ENCODE measurements at places on chromosomes 7 and 10.

GRCh38 chr10:33129141-33129995, 171.3 kb upstream of the ITGB1 start:
- no peak for DNase-seq

GRCh38 chr7:30175180-30175579, 40.4 kb downstream of the MTURN start:
- no peak for DNase-seq

DNA sequence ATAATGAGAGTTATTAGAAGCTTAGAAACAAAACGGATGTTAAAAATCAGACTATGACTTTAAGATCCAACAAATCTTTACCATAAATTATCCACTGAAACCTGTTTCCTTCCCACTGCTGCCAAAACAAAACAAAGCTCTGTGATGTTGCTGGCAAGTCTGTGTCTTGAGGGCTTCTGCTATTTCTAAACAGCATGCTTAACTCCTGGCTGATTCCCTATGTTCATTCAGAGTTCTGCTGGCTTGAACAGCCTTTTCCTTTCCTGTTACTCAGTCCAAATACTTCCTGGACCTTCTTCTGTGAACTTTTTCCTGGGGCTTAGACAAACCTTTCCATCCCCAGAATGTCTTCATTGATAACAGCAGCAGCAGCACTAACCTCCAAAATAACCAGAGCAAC, 448.1 kb downstream of the SORCS1 start:
- DNase-seq, result no peak

GRCh38 chr10:3579845-3580244, 205.2 kb downstream of the KLF6 start:
- DNase-seq, result no peak

DNA sequence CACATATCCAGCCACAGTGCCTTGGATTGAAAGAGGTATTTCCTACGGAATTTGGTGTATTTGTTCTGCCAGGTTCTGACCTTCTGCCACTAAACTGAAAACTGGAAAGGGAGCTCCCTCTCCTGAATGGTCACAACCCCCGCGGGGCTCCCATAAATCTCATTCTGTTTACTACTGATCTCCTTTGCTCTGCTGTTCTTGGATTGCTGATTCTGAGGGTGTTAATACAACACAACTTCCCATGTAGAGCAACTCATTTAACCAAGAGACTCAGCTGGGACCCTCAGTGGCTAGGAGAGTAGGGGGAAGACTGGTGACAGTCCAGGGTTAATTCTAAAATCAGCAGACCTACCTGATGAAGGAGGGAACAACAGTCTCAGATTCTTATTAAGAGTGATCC, 662.9 kb downstream of the INHBA start:
- DNase-seq, result no peak

GRCh38 chr7:112172870-112173567, 33.2 kb downstream of the DOCK4 start:
- DNase-seq, result no peak

- DNase-seq, result no peak
These were observed 26.8 kb upstream of the VAX1 start for GRCh38 chr10:117164592-117165537.

DNA sequence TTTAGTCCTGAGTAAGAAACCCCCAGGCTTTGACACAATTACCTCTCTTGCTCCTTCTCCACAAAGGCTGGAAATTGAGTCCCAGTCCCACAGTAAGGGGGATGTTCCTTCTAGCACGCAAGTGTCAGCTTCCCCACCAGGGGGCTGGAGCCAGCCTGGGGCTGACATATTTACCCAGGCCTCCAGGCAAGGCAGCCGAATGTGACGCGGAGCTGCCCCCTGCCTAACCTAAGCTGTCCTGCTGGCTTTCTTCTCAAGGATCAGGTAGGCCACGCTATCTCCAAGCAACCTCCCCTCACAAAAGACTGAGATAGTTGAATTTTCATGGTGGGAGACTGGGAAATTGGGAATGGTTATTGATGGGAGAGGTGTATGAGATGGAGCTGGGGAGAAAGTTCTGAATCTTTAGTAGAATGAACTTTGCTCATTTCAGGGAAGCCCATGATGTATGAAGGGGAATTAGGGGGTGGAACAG, 19.2 kb upstream of the BMPER start:
- DNase-seq, result no peak

DNA sequence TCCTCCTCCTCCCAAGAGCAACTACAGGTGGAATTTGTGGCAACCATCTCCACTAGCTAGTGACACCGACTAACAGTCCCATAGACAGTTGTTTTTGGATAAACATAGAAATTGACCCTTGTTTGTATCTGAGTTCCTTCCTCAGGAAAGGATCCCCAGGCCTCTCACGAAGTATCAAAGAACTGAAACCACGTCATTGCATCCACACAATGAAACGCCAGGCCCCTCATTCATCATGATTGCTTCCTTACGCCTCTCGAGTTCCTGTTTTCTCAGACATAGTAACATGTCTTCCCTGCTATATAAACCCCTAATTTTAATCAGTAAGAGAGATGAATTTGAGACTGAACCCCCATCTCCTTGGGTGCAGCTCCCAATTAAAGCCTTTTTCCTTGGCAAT, 18.1 kb downstream of the SLC35G1 start:
- DNase-seq, result no peak

GRCh38 chr7:115494529-115495147, 535.9 kb downstream of the TFEC start:
- no peak for DNase-seq

- no peak for DNase-seq
These were observed 143.5 kb upstream of the TRIM24 start for GRCh38 chr7:138316421-138317043.

- DNase-seq, result no peak
These were observed 444.3 kb downstream of the AUTS2 start for GRCh38 chr7:70042533-70042932.

GRCh38 chr10:90930070-90930837, 9.4 kb upstream of the ANKRD1 start:
- no peak for DNase-seq

DNA sequence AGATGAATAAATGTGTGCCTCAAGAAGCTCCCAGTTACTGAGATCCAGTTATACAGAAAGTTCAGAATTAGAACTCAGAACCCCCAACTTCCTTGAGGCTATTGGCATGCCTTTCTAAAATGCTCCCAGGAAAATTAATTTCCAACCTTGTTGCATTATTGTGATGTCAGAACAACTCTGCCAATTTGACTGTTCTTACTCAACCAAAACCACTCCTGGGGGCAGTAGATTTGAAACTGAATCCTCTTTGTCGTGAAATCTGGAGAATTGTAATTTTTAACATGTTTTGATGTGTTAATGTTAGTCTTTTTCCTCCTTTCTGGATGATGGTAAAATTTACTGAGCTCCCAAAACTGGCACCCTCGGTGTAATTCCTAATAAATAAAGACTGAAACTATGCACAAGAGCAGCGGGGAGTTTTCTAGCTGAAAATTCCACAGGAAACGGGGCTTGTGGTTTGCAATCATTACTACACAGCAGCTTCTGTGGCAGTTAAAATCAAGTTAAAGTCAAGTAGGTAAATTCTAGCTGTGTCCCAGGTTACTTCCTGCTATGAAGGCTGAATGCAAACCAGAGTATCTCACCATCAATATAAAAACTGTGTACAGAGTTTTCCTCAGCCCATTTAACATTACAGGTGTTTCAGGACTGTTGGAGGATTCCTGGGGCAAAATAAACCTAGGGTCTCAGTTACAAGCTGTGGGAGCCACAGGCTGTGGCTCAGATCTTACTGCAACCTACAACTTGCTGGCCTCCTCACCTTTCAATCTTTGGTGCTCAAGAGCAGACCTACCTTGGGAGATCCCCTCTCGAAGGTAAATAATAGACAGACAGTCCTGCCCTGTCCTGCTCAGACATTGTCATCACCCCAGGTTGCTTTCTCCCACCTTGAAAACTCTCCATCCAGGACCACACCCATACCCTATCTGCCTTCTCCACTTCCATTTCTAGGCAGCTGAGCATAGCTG, 156.3 kb upstream of the KMT2E start:
- DNase-seq, result no peak

DNA sequence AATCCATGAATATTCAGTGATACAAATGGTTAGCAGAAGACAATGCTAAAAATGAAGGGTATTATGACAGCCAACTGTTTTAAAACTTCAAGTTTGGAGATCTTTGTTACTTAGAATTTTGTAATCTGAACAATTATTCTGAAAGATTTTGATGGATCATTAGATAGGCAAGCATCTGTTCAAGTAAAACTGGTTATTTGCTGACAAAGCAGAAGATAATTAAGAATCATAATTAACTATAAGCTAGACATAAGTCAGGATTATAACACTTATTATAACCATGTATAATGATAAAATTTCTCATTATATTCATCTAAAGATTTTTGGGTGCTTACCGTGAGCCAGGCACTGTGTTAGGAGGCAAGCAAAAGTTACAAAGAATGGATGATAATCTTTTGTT, 1145.1 kb downstream of the CNTNAP2 start:
- DNase-seq, result no peak

DNA sequence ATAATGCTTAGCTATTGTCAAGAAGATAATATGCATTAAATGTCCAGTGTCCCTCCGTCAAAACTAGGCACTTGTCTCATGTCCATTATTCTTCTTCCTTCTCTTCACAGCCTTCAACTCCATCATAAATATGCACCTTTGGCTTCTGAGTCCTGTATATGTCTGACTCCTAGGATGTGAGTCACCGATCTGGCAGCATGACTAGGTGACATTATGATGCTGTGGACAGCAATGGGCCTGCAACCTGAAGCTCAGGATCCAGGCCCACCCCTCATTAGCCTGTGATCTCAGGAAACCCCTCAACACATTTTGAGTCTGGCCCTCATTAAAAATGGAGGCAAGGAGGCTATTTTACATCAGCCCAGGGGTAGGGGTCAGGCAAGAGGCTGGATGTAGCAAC, 362.5 kb upstream of the ZMIZ1 start:
- DNase-seq, result no peak

DNA sequence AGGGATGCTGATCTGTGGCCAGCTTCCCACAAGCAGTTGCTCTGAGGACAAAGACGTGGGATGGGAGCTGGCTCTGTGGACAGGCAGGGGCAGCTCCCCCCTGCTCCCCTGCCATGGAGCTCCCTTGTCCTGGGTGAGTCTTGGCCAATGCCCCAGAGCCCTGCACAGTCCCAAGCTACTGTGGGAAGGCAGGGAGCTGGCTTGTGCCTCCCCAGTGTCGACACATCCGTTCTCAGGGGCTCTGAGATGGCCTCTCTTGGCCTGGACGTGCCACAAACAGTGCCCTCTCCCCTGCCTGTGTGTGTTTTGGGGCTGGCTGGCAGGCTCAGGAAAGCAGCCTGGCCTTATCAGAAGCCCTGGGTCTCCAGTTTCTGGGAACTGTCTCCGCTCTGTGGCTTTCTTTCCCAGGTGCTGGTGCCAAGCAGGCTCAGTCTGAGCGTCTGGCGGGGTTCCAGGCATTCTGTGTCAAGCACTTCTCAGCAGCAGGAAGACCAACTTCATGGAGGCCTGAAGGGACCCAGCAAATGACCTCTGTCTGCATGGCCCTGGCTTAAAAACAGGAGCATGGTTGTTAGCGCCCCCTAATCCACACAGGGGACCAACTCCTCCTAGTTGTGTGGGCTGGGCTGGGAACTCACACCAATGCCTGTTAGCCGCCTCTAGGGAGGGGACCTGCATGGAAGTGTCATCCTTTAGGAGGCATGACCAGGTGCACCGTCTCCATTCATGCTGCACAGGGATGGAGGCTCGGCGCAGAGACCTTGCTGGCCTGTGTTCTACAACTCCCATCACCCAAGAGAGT, 375.2 kb downstream of the RPS24 start:
- DNase-seq, result no peak

GRCh38 chr10:115981081-115981480, 291.9 kb downstream of the GFRA1 start:
- DNase-seq, result no peak

DNA sequence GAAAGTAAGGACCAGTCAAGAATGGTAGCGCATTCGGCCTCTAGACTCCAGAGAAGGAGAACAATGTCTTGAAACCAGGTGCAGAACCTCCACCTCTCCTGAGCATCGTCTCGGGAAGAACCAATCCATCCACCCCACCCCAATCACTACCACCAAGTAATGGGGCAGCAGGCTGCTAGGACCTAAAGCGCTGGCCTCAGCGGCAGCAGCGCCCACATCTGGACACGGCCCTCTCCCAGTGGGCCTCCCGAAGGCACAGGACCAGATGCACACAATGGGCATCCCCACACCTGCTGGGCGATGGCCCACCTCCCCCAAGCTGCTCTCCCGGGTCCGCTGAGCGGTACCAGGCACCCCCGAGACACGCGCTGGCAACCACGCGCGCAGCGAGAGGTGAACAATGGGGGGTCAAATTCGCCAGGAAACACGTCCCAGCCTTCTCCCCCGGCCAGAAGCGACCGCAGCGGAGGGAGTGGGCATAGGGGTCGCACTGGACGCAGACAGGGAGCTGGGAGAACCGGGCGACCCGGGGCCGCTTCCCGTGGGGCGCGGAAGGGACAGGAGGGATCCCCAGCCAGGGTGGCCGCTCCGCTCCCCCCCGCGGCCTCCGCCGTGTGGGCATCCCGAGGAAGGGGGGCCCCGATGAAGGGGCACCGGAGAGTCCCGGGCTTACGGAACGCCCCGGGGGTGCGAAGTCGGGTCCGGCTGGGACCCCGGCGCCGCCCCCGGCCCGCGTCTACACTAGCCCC, 506 bp downstream of the CTTNBP2 start:
- DNase-seq, result no peak

GRCh38 chr7:137592232-137592896, 248.8 kb upstream of the PTN start:
- peak; percentile 65 for DNase-seq

DNA sequence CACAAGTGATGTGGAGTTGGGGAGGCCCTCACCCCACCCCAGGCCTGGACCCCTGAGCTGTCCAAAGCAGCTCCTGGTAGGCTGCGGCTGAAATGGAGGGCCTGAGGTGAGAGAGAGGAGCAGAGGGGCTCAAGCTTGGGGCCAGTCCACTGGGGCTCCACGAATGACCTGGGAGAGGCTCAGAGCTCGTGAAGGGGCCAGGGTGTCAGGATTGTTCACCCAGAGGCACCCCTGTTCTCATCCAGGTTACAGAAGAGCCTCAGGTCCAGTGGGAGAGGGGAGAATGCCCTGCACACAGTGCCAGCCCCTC, 102.2 kb upstream of the RET start:
- no peak for DNase-seq

- DNase-seq, result no peak
These were observed 18.3 kb downstream of the GTPBP4 start for GRCh38 chr10:1006573-1006972.

- no peak for DNase-seq
These were observed 8.8 kb upstream of the GET4 start for GRCh38 chr7:867406-868188.

DNA sequence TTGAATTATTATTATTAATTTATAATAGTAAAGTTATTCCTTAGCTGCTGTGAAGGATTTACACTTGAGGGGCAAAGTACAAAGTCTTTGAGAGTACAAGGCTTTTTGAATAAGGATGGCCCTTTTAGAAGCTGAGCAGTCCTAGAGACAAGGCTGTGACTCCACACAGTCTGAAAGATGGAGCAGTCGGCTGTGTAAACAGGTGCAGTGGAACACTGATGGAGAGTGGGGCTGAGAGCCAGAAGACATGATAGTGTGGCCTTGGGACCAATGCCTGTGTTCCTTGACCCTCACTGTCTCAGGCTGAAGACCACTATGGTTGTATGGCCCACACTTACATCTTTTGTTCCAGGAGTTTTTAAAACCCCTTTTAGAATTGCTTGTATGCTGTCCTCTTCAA, 311.2 kb upstream of the PHF14 start:
- DNase-seq, result no peak

GRCh38 chr7:51262796-51263531, 53.6 kb downstream of the COBL start:
- no peak for DNase-seq

GRCh38 chr10:88522715-88523114, 60.4 kb downstream of the RNLS start:
- DNase-seq, result no peak

Data from inflammatory macrophage (primary cell).